ENCODE measurements at places on chromosomes 3 and 15.
A peak's percentile ranks its signal among the peaks of the same experiment; 100 is the strongest.

DNA sequence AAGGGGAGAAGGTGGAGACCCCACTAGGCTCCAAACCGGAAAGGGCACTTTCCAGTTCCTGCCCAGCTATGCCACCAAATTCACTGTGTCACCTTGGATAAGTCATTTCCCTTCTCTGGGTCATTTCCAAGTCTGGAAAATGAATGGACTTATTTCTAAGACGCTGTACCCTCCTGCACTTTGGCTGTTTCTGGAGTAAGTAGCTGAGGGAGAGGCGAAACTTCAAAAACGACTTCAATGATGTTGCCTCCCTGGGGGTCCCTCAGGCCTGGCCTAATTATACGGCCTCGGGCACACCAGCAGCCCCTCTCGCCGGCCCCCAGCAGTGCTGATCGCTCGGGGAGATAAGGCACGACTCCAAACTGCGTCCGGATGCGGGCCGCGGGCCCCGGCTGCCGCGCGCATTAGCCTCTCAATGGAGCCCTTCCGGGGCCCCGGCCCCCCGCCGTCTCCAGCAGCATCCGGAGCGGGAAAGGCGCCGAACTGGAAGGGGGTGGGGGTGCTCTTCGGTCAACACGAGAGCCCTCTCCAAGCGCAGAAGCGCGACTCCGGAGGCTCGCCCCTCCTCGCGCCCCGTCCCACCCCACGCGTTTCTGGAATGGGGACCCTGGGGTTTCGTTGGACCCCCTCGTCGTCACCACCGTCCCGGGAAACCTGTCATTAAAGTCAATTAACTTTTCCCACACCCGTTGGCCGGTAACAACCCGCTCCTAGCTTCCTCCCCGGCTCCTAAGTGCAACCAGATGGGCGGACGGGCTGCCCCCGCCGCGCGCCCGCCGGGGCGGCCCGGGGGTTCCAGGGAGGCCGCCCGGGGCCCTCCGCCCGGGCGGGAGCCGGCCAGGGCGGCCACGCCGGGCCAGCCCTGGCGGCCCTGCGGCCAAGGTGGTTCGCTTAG, 4.8 kb downstream of the HES1 start:
- no peak for DNase-seq

DNA sequence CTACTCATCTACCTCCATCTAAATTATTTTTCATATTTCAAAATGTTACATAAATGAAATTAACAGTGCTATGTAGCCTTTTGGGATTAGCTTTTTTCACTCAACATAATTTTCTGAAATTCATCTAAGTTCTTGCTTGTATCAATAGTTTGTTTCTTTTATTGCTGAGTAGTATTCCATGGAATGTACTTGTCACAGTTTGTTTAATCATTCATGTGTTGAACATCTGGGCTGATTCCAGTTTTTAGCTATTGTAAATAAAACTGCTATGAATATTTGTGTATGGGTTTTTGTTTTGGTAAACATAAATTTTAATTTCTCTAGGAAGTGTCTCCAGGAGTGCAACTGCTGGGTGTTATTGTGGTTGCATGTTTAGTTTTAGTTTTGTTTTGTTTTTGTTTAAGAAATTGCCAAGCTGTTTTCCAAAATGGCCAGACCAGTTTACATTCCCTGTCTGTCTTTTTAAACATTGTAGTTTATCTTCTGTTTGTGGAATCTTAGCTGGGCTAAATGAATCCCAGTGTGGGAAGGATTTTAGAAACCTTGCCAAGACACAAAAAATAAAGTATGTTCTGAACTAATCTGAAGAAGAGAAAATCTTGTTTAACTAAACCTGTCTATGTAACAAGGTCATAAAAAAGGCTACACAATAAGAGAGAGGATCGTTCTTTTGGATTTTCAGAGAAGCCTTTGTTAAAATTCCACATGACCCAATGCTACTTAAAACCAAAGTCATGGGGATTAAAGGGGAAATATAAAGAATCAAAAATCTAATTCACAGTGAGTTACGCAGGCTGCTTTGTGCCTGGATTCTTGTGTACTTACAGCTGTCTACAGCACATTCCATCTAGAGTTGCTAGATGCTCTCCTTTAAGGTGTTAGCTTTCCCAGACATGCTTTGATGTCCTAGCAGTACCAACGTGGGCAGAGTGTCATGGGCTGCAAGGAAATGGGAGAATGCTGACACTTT, 129.2 kb upstream of the SUCLG2 start:
- DNase-seq = no peak

DNA sequence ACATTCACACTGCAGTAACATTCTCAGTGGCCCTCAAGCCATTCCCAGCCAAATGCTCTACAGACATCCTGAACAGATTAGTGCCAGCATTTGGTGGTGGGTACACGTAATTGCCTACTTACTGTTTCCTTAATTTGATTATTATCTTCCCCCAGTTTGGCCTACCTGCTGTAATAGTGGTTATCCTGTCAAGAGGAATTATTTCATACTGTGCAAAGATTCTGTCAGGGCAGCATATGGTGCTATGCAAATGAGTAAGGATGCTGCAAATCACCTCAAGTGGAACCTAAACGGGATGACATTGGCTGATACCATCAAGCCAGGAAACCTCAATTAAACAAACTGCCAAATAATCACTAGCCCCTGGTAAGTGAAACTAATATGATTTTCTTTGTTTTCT, 88.7 kb downstream of the SEMA6D start:
- DNase-seq = no peak

- DNase-seq = no peak
Measured at GRCh38 chr3:81923038-81923437, 161.6 kb upstream of the GBE1 start.

GRCh38 chr3:41000471-41000870, 198.8 kb upstream of the CTNNB1 start:
- no peak for DNase-seq

DNA sequence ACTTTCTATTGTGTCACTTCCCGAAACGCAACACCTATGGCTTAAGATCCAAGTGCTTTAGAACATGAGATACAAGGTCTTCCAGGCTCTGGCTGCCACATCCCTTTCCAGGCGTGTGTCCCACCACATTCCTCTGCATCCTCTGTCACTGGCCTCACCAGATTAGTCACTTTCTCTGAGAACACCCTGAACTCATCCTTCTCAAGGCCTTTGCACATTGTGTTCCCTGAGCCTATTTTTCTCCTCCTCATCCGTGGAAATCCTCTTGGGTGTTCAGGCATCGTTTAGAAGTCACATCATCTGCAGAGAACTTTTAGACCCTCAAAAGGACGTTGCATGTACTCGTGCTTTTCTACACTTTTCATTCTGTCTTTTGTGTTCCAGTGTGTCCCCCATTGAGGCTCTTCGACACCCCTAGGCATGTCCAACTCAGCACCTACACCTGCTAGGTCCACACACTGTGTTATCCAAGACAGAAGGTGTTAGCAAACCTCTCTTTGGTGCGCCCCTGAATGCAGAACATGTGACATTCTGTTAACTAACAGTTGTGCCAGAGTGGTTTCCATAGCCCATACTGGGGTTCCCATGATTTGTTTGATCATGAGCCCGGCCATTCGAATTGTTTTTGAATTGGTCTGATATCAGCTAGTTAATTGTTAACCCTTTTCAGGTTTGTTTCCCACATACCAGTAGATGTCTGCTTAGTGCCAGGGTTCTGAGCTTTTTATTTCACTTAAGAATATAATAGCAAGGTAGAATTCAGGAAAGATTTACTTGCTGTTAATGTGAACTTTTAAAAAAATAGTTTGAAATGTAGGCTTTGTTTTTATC, 67.2 kb downstream of the LPP start:
- no peak for DNase-seq

- no peak for DNase-seq
Measured at GRCh38 chr15:47399100-47399499, 318.2 kb upstream of the SEMA6D start.

DNA sequence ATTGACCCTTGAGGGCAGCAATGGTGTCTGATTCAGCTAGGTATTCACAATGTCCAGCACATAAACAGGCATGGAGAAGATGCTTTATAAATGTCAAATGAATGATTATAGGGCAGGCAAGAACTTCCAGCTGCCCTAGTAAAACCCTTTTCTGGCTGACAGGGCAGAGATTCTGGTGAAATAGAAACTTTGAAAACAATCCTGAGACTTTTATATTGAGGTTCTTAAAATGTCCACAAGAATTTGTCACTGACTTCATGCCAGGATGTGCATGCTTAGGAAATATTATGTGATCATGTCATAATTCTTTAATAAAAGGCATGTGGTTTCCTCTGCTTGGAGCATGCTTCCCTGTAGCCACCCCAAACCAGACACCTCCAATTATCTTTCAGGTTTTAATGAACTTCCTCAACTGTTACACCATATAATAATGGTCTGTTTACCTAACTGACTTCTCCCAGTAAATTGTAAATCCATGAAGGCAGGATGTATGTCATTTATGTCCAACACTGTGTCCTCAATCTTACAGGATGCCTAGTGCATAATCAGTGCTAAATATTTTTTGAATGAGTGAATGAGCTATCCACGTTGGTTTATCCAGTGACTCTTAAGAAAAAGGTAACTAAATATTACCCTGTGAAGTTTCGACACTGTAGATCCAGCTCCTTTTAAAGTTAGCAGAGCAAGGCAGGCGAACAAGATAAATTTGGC, 43.4 kb upstream of the CLRN1 start:
- no peak for DNase-seq

- no peak for DNase-seq
Measured at GRCh38 chr3:136883967-136884720, 22.1 kb downstream of the NCK1 start.

DNA sequence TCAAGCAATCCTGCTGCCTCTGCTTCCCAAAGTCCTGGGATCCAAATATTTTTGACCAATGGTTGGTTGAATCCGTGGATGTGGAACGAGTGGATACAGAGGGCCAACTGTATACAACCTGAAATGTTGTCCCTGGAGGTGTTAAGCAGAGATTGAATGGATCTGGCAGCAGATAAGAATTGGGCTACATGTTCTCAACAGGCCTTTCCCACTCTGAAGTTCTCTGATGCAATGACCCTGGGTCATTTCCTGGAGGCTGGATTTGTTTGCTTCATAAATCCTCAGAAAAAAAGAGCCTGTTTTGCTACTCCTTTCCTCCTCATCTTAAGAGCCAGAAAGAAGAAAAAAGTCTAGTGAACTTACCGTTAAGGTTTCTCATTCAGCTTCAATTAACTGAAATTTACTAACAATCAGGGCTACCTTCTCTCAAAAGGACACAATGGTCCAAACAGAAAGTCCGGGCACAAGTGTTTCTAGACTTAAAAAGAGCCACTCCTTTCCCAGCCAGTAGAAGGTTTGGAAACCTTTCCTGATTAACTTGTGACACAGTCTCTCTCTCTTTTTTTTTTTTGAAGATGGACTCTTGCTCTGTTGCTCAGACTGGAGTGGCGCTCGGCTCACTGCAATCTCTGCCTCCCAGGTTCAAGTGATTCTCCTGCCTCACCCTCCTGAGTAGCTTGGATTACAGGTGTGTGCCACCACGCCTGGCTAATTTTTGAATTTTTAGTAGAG, 6.5 kb downstream of the ARHGEF3 start:
- no peak for DNase-seq

- no peak for DNase-seq
Measured at GRCh38 chr3:108281670-108282069, 14.7 kb upstream of the HHLA2 start.

DNA sequence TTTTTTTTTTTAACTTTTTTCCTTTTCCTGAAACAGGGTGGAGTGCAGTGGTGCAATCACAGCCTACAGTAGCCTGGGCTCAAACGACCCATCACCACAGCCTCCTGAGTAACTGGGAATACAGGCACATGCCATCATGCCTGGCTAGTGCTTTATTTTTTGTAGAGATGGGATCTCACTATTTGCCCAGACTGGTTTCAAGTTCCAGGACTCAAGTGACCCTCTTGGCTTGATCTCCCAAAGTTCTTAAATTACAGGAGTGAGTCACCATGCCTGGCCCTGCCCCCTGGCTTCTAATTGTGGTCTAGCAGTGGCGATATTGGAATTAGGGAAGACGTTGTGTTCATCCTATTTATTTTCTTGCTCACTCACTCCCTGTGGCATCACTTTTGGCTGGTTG, 1138.4 kb downstream of the SI start:
- DNase-seq = no peak

GRCh38 chr3:175585898-175586297, 726.8 kb downstream of the NAALADL2 start:
- no peak for DNase-seq

DNA sequence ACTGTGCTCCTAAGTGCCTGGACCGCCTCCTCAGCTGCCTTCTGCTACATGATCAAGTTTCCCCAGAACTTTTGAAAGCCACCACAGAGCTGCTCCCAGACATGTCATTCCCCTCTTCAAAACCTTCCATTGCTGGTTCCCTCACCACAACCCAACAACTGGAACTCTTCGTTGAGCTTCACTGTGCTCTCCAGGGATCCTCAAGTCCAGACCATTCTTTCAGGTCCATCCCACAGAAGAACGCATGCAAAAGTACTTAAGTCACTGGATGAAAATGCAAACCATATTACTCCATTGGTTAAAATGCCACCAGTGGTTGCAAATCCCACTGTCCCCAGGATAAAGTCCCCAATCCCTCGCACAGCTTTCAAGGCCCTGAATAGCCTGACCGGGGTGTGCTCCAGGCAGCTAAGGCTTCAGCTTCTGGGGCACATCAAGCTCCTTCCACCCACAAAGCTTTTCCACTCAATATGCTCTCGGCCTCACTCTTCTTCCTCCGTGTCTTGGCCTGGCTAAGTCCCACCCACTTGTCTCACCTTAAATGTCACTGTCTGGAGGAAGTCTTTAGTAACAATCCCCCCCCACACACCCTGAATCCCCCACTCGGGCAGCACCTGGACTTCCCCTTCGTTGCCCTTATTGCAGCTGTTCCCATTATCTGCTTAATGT, 84.8 kb downstream of the XXYLT1 start:
- DNase-seq = no peak

GRCh38 chr15:34714476-34715121, 40.2 kb downstream of the GJD2 start:
- no peak for DNase-seq

DNA sequence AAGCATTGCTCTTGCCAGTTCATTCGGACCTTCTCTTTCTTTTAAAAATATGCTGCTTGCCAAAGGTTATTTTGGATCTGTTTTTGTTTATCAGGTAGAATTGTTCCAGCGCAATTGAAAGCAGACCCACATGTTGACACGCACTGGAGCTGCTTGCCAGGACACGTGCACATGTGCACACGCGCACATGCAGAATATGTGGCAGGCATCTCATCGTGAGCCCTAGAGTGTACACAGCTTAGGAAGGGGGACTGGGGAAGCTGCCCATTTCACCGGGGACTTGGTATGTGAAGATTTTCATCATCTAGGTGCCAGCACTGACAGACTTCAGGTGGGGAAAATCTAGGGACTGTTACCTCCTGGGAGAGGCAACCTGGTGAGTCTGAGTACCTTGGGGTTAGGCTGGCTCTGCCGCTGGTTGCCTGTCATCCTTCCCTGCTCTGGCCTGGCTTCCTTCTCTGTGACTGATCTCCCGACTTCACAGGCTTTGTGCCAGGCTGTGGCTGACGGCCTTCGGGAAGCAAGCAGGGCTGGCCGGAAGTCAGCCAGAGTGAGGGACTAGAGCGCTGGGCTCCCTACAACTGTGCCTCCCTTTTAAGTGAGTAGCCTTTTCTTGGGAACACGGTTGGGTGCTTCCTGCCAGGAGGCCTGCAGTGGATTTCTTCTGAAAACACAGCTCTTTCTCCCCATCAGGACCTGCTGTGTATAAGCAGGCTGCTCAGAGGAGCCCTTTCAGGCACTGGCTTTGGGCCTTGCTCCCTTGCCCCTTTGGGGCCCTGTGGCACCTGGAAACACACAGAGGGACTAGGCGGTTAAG, 129.3 kb downstream of the EEFSEC start:
- no peak for DNase-seq

GRCh38 chr3:50503504-50504342, at the start of gene CACNA2D2:
TSS of gene CACNA2D2 (minus strand) at chr3:50503634. CDS start at chr3:50503423, 211 bp downstream.
- peak; percentile 57 for DNase-seq

GRCh38 chr15:73754461-73754860, 1.3 kb upstream of the INSYN1 start:
- DNase-seq = no peak
